H1 (cell line): ENCODE measurements at places on chromosomes 16 and 17. TPM values are rescaled to one million over a fixed set of nuclear protein-coding genes. Genes with fewer than 3 reads are reported as not detected.

Gene NGFR
- 8.1 TPM in 2 replicates for total RNA-seq

Gene KRT32
- total RNA-seq: not detected in 2 replicates

Gene RETREG3
- 39.6 and 42.6 TPM in 2 replicates for total RNA-seq

Gene LRRC37A2
- total RNA-seq: 10.7 and 11.6 TPM in 2 replicates

Gene PRSS21
- total RNA-seq: 1.0 and 2.7 TPM in 2 replicates
